Kidney glomerular epithelial cell (primary cell): ENCODE measurements at places on chromosomes 3 and 15.
A peak's percentile ranks its signal among the peaks of the same experiment; 100 is the strongest.

DNA sequence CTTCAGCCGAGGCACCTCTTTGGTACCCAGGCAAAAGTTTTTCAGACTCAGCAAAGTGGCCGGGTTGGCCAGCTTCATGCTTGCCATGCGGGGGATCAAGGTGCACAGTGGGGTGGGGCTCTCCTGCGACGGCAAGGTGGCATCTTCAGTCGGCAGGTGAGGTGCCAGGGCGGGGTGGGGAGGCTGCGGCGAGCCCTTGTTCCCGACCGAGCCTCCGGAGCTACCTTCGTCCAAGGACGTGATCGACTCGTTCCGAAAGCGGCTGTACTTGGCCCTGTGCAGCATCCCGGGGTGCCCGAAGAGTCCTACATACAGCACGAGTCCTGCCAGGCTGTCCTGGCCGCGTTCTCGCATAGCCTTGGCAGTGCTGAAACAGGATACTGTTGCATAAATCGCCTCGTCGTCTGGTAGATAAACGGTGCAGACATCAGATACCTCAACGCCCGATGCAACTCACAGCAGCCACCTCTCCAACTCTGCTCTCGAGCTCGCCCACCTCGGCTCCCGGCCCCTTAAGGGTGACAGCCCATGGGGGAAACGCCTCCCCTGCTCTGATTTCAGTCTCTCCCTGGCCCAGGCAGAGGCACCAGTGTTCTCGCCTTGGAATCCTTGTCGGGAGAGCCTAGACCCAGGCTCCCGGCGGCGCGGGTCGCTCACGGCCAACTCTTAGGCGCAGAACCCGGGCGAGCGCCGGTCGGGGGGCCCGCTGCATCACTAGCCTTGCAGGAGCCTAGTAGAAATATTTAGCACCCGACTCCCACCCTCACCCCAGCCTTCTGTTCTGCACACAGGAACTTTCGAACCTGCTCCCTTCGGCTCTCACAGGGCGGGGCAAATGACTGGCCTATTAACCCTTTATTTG, 826 bp downstream of the SHC4 start:
- DNase-seq: no peak

GRCh38 chr3:181210275-181210674, 220.7 kb upstream of the DNAJC19 start:
- DNase-seq: no peak

GRCh38 chr3:151796105-151796680, 17.7 kb upstream of the AADAC start:
- no peak for DNase-seq

DNA sequence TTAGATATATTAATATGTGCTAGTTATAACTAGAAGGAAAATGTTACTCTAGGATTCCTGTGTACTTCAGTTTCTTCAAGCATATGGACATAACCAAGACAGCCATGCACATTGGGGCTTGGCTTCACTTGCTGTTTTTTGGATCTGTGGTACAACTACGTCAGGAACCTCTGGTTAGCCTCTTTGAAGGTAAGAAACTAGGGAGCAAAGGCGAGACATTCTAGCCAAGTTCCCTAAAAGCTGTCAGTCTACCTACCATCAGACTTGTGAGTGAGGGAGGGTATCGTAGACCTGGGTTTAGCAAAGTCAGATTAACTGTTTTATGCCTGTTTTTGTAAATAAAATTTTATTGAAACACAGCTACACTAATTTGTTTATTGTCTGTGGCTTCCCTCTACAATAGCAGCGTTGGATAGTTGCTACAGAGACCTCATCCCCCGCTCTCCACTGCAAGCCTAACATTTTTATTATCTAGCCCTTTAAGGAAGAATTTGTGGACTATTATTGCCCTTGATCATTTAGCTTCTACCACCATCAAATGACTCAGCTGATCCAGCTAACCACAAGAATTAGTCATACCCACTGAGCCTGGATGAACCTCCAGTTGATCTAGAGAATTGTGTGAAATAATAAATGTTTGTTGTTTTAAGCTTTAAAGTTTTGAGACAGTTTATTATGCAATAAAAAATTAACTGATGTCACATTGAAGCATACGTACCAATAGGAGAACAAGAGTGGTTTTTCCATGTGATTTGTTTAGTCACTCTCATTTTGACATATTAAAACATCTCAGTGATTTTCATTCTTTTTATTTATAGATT, 58.1 kb downstream of the RSRC1 start:
- peak; percentile 96 for DNase-seq

- no peak for DNase-seq
Measured at GRCh38 chr3:81699536-81700320, 61.7 kb downstream of the GBE1 start.

- no peak for DNase-seq
Measured at GRCh38 chr15:68574046-68574445, 4.7 kb upstream of the CORO2B start.
